ENCODE measurements at places on chromosomes 16 and 17.
A peak's percentile ranks its signal among the peaks of the same experiment; 100 is the strongest.

GRCh38 chr17:19346351-19347255 lies 15.9 kb downstream of the B9D1 start:
- no peak for DNase-seq

GRCh38 chr16:46947900-46948547 lies 25.4 kb downstream of the DNAJA2 start:
- DNase-seq, result no peak

GRCh38 chr16:983044-984030 lies 1.8 kb downstream of the SOX8 start:
- DNase-seq, result no peak

GRCh38 chr16:8850279-8850885 lies 18.4 kb downstream of the CARHSP1 start:
- DNase-seq, result peak; percentile 76

GRCh38 chr17:50469208-50469605 lies 527 bp upstream of the CHAD start:
- DNase-seq, result no peak

DNA sequence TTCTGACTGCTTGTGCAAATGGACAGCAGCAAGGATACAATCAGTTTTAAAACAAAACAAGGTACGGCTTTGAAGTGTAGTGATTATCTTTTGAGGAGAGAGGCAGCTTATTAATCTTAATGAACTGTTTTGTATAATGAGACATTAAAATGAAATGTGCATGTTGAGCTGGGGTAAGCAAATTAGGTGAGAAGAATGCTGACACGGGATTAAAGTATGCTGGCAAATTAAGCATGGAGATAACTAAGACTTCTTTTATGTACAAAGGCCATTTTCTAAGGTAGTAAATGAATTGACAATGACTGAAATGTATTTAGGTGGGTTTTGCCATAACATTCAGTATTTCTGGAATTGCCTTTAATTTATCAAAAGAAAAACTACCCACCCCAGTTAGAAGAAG lies 18.7 kb downstream of the DNAJC7 start:
- no peak for DNase-seq

DNA sequence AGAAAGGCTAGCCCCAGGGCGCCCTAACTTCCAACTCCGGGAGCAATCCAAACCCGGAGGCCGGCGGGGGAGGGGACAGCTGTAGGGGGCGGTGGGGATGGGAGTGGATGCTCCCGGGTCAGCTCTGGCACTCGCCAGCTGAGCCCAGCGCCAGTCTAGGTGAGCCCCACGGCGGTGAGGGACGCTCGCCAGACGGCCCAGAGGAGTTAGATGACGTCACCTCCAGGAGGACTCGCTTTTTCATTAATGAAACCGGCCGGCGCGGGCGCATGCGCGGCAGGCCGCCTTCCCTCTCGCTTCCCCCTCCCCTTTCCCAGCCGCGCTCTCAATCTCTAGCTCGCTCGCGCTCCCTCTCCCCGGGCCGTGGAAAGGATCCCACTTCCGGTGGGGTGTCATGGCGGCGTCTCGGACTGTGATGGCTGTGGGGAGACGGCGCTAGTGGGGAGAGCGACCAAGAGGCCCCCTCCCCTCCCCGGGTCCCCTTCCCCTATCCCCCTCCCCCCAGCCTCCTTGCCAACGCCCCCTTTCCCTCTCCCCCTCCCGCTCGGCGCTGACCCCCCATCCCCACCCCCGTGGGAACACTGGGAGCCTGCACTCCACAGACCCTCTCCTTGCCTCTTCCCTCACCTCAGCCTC lies at the start of gene NF1:
Gene NF1, plus strand, starts transcription at position 378 of the 636 bp plus-strand sequence. CDS start 333 bp downstream, outside the sequence.
- peak; percentile 78 for DNase-seq

- DNase-seq, result peak; percentile 20
Measured at GRCh38 chr16:4115209-4115948, 863 bp downstream of the ADCY9 start.

- no peak for DNase-seq
Measured at GRCh38 chr16:58332997-58333700, 38.3 kb upstream of the PRSS54 start.

DNA sequence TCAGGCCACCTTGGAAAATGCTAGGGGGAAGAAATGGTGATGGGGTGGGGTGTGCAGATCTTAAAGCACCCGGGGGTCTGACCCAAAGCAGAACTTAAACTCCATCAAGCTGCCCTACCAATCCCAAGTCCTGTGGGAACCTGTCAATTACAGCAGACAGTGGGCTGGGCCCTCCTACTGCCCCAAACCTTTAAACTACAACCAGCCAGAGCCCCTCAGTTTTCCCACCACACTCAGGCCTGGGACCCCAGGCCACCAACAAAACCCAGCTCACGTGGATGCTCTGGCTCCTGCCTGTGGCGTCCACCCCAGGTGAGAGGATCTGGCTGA lies 2.7 kb downstream of the MYO18A start:
- no peak for DNase-seq

GRCh38 chr17:35912942-35913341 lies 17.6 kb downstream of the RDM1 start:
- no peak for DNase-seq

GRCh38 chr17:78266231-78266631 lies 34.8 kb downstream of the TMEM235 start:
- DNase-seq, result no peak

- peak; percentile 84 for DNase-seq
Measured at GRCh38 chr16:77877712-77878347, 89.5 kb downstream of the VAT1L start.

DNA sequence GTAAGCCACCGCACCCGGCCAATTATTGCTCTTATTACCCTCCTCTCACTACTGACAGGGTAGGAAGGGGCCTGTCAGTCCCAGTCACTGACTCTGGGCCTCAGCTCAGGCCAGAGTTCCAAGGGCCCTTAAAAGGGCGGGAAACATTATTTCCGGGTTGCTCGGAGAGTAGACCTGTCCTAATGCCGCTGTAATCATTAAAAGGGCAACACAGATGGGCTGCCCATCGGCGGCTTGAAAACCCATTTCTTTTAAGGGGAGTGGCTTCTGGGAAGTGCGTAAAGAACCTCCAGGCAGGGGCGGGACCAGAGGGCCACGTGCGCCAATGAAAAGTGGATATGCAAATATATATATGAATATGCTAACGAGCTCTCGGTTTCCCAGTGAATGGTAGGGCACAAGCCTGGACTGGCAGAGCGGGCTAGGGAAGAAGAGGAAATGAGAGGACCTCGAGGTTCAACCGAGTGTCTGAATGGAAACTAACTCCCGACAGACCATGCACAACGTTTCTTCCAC lies 26.6 kb downstream of the PIPOX start:
- DNase-seq, result no peak

Data from pulmonary artery endothelial cell (primary cell).